ENCODE measurements at places on chromosomes 12 and 14. TPM values are rescaled to one million over a fixed set of nuclear protein-coding genes. Genes with fewer than 3 reads are reported as not detected.

DNA sequence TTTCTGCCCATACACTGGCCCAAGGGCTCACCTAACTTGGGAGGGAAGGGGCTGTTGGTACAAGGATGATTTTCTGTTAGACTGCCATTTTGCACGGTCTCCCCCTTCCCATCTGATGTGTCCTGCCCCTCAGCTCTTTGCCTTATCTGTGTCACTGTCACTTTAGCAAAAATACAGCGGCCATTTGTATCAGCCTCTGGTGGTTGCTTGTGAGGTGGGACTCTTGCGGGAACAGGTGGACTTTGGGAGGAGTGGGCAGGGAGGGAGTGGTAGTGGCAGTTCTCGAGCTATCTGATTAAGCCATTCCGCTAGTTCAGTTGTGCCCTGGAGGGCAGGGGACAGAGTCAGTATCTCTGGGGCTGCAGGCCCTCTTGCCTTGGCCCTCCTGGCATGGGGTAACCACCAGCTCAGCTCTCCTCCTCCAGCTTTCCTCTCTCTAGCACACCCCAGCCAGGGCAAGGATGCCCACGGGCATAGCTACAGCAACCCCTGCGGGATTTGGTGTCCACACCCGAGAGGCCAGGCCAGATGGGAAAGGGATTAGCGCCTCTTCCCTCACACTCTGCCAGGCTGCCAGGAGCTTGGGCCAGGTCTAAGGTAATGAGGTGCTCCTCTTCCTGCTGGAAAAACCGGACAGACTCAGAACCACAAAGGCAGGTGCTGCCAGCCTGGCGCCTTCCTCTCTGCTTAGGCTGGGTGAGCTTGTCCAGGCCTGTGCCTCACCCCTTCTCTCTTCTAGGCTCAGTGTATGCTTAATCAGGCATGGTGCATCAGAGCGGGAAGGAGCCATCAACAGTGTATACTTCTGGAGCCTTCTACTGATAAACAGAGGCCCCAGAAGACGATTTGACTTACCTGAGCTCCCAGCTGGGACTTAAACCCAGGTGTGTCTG, 8.7 kb downstream of the SLC48A1 start:
- no peak for DNase-seq
- H3K4me3 ChIP-seq, result no peak overlapping the region
- H3K27me3 ChIP-seq, result no peaks in the 10 kb centered on the region
- H3K36me3 ChIP-seq, result peaks cover 42% of the 10 kb centered on the region

PELI2 gene
- total RNA-seq, result 5.9 TPM

DNA sequence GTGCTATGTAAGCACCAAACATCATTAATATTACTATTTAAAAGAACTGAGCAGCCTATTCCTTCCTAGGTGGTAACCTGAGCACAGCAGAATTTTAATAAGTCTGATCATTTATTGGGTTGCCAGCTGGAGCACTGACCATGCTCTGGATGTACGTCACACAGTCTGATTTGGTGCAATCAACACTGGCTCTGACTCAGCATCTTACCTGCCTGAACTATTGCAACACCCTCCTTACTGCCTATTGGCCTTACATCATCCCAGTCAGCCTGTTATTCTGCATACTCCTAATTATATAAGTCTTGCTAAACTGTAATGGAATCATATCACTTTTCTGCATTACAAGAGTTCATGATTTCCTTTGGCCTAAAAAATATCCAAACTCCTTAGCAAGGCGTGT, 149.7 kb downstream of the PTPRO start:
- peaks cover 77% of the 10 kb centered on the region for H3K27me3 ChIP-seq
- no peak overlapping the region for H3K27ac ChIP-seq
- no peak overlapping the region for H3K4me3 ChIP-seq
- no peaks in the 10 kb centered on the region for H3K36me3 ChIP-seq
- H3K4me1 ChIP-seq, result no peaks in the 10 kb centered on the region

DNA sequence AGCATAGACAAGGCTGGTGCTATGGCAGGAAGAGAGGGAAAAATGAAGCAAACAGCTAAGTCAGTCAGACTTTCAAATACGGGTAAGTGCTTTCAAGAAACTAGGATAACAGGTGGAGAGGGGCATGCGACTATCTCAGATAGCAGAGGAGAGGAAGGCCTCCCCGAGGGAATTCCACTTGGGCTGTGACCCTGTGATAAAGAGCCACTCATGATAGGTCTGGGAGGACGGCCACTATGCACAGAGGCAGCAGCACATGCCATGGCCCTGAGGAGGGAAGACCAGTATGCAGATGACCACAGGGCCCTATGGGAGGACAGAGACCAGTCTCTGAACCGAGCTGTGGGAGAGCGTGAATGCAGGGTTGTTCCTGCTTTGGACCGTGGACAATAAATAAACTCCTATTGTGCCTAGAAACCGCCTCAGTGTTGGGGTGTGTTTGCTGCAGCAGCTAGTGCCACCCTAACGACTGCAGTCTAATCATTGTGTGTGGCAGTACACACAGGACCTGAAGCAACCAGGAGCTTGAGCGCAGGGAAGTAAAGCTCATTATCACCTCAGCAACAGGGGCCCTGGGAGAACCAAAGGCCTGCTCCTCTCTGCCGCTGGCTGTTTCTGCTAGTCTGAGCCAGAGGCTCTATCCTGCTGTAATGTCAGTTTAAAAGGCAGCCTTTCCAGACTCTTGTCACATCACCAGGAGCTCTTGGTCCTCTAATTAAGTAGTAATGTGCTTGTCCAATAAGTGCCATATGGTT, 119.1 kb downstream of the CACNA1C start:
- no peak overlapping the region for H3K27ac ChIP-seq
- H3K36me3 ChIP-seq, result no peaks in the 10 kb centered on the region
- DNase-seq, result peak; percentile 80
- H3K27me3 ChIP-seq, result no peaks in the 10 kb centered on the region

CLEC6A gene
- 0.20 TPM for total RNA-seq

Data from endodermal cell (in vitro differentiated cells).